ENCODE measurements at places on chromosomes 16 and 17.
A peak's percentile ranks its signal among the peaks of the same experiment; 100 is the strongest.

GRCh38 chr17:81117672-81118198, 47.6 kb upstream of the PVALEF start:
- no peak for DNase-seq

- DNase-seq = no peak
Observed at GRCh38 chr17:8941520-8941919, 24.0 kb downstream of the PIK3R5 start.

DNA sequence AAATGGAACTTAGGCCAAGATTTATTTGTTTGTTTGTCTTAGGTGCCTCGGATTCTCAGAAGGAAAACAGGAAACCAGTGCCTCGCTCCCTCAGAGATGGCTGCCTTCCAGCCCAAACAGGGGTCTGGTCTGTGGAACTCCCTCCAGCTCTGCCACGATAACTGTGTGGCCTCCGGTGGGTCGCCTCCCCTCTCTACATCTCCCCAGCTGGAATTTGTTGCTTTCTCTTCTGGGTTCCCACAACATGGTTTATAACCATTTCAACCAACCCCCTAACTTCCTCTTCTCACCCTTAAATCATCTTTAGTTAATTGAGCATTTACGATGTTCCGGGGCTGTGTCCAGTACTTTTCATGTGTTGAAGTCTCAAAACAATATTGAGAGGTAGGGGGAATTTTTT, 30.9 kb upstream of the PLLP start:
- no peak for DNase-seq

- DNase-seq = no peak
Observed at GRCh38 chr17:36675786-36676185, 74.4 kb downstream of the MRM1 start.

GRCh38 chr16:23071196-23072083, 77.8 kb downstream of the USP31 start:
- no peak for DNase-seq

DNA sequence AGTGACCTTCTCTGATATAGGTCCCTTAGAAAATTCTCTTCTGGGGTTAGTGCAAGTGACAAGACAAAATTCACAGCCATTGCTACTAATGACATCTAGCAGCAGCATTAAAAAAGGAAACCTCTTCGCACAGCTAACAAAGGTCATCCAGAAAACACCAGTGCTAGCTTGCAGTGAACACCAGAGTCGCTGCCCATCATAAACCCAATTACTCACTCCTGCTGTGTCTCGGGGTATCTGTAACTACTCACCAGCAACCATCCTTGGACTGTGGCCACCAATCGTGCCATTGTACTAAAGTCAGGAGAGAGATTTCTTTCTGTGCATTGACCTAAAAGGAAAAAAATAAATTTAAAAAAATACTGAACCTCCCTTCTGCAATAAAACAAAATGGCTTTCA, 1494.7 kb upstream of the CDH8 start:
- DNase-seq = no peak

DNA sequence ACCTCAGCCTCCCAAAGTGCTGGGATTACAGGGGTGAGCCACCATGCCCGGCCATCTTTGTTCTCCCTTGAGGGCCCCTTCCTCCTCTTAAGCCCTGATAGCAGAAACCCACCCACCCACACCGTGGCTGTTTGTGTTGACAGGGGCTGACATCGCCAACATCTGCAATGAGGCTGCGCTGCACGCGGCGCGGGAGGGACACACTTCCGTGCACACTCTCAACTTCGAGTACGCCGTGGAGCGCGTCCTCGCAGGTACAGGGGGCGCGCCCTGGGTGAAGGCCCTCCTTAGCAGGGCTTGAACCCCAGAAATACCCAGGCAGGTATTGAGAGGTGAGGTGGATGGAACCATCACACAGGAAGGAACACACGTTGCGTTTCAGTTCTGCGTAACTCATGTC, 12.6 kb upstream of the RPL13 start:
- DNase-seq = no peak

GRCh38 chr16:84088695-84089395, 27.9 kb downstream of the MBTPS1 start:
- no peak for DNase-seq

GRCh38 chr17:29008591-29008990, 2.8 kb upstream of the SEZ6 start:
- DNase-seq = no peak

GRCh38 chr16:66290431-66290830, 76.1 kb upstream of the CDH5 start:
- no peak for DNase-seq

DNA sequence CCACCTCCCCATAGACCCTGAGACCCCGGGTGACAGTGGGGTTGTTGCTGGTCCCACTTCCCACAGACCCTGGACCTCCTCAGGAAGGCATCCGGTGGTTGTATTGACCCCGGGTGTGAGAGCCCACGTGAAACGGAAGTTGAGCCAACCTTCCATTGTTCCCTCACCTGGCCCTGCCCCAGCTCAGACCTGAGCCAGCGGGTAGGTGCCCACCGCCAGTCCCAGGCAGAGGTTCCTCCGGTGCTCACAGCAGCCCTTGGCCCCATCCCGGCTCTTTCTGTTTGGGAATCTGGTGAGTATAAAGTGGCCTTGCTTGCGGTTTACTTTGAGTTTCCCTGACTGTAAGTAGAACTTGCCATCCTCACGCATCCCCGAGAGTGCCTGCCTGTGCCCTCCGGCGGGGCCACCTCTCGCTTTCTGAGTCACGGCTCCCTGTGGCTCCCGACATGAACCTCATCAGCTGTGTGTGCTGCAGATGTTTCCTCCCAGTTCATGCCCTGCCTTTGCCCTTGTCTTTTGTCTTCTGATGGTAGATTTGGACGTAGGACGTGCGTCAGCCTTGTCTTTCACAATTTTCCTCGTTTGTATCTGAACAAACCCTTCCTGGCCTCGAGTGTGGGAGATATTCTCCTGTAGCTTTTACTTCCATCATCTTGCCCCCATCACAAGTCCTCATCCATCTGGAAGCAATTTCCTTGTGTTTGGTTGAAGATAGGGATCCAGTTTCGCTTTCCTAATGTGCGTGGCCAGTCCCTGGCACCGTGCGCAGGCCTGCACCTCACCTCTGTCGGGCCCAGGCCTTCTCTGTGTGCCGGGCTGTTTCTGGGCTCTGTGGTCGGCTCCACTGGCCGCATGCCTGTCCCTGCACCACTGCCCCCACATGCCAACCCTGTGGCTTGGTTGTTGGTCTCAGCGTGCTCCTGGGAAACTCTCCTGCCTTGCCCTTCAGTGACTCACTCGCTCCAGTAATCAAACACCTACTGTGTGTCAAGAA, 76.0 kb downstream of the METRNL start:
- DNase-seq = no peak

- DNase-seq = no peak
Observed at GRCh38 chr17:54985476-54985875, 16.9 kb downstream of the STXBP4 start.

GRCh38 chr17:34758316-34758715, 178.9 kb downstream of the TMEM132E start:
- DNase-seq = no peak

GRCh38 chr17:79230576-79230975, 156.0 kb downstream of the ENGASE start:
- no peak for DNase-seq

- DNase-seq = no peak
Observed at GRCh38 chr16:11001611-11002010, 57.2 kb downstream of the CLEC16A start.

DNA sequence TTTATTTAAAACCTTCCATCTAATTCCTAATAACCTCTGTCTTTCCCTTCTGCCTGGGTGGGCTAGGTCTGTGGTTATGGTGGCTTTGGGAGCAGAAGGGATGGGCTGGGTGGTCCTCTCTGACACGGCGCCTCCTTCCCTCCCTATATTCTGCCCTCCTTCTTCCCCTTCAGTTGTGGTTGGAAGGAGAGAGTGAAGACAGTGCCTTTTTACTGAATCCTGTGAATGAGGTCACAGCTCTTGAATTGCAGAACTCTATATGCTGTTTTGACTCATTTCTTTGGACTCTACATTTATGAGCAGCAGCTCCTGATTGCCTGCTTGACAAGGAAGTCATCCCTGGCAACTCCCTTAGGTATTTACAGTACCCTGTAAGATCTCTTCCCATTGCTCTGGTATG, 256.0 kb upstream of the ELAC2 start:
- DNase-seq = no peak

DNA sequence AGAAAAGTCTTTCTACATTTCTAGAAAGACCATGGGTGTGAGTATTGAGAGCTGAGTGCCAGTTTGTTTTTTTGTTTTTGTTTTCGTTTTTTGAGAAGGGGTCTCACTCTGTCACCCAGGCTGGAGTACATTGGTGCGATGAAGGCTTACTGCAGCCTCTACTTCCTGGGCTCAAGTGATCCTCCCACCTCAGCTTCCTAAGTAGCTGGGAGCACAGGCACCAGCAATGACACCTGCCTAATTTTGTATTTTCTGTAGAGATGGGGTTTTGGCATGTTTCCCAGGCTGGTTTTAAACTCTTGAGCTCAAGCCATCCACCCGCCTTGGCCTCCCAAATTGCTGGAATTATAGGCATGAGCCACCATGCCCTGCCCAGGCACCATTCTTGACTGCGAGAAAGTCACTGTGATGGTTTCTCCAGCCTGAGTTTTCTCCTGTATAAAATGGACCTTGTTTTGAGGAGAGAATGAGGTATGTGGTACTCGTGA, 673.8 kb downstream of the MAF start:
- no peak for DNase-seq

DNA sequence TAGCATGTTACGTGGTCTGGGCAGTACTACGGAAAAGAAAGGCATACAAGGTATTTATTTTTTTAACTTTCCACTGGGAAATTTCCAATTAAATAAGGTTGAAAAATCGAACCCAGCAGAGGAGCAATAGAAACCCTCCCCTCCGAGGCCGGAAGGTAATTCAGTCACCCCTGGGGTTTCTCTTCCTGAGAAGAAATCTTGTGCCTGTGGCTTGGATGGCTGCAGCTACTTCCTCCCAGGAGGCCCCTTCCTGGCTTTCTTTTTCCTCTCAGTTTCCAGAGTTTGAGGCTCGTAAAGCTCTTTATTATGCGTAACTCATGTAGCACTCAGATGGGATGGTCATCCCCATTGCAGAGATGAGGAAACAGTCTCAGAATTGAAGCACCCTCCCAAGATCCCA, 140.3 kb downstream of the ASIC2 start:
- DNase-seq = peak; percentile 12

GRCh38 chr16:84177741-84178073, 9.2 kb downstream of the TAF1C start:
- DNase-seq = no peak

GRCh38 chr17:29694918-29695563, 72.3 kb upstream of the CORO6 start:
- DNase-seq = no peak

- no peak for DNase-seq
Observed at GRCh38 chr17:62998166-62998565, 32.1 kb downstream of the TANC2 start.

DNA sequence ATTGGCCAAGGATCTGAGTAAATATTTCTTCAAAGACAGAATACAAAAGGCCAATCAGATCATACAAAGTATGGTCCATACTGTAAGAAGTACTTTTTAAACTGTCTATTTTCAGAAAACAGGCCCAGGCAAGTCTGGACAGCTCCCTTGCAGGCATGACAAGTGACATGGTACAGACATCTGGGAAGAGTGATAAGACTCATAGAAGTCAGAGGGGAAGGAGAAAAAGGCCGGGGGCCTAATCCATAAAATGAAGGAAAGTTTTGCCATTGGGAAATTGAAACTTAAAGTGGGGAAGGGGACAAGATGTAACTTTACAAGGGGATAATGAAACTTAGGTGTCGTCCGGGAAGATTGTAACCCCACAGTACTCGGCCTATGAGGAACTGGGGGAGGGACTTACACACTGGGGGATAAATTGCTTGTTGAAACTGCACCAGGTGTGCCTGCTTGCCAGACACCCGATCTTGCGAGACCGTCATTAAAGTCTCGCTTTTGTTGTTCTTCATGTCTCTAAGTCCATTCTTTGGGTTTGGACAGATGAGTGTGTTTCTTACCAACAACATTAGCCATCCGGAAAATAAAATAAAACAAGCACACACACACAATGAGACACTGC, 684.0 kb downstream of the CDH11 start:
- DNase-seq = no peak

Measured in endothelial cell (in vitro differentiated cells).